ENCODE measurements at places on chromosomes 2 and 18.

GRCh38 chr2:67652679-67653078 lies 255.5 kb downstream of the ETAA1 start:
- DNase-seq = no peak

DNA sequence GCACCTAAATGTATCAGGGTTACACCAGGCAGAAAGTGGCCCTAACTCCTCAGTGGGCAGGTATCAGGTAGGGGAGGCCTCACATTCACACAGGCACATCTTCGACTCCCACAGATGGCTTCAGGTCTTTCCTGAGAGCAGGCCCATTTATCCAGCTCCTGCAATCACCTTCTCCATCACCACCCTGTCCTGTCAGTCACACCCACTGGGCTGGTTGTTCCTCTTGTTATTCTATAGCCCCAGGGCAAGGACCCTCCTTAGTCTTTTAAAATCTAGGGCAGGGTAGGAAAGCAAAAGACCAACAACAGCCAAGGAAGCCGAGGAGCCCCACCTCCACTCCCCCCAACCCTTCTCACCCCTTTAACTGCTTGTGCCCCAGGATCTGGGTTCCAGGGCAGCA lies 9.1 kb upstream of the HOXD4 start:
- no peak for DNase-seq

- DNase-seq = no peak
Measured at GRCh38 chr2:121238828-121239227, 46.2 kb downstream of the TFCP2L1 start.

- no peak for DNase-seq
Measured at GRCh38 chr18:78813936-78814710, 165.5 kb upstream of the SALL3 start.

DNA sequence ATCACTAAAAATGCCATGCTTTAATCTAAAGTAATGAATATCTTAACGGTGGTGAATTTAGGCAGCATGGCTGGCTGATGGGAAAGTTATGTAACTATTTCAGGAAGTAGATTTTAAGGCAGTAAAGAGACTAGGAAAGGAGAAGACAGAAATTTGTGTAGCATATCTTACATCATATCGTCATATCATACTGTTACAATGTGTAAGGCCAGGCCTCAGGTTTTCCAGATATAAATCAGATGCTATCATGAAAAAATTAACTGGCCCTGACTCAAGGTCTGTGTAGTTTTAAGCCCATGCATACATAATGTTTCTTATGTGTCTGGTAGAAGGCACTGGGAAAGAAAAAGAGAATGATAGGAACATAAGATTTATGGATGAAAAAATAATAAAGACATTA lies 8.9 kb upstream of the FAP start:
- DNase-seq = no peak

- no peak for DNase-seq
Measured at GRCh38 chr18:29063346-29063745, 886.4 kb upstream of the CDH2 start.

DNA sequence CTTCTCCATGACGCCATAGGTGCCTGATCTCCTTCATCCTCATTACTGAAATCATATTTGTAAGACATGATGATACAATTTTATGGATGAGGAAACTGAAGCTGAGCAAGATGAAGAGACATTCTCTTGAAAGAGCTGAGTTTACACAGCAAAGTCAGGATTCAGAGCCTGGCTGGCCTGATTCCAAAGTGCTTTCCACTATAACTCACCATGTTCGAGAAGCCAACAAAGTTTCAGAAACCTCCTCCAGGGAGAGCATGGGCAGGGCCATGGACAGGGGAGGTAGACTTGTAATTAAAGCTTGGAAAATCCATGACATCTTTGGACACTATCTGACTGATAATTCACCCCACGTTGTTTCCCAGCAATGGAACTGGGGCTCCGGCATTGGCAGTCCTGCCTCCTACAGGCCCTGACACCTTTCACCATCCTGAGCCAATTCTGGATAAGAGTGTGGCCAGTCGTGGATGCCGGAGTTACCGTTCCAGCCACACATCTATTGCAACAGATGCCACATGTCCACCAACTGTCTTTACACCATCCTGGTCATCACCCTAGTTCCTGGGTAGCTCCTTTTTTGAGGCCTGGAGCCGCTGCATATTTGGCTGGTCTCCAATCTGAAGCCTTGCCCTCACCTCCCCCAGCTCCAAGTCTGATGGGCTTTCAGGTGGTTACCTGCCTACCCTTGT lies 85.0 kb upstream of the PPP1CB start:
- DNase-seq = no peak

Data from stimulated activated CD4-positive, alpha-beta T cell treated with anti-CD3 and anti-CD28 coated beads, TNF-alpha, amount 100 ng/mL, for 4 hours (primary cell).